ENCODE measurements at places on chromosomes 12 and 14. TPM values are rescaled to one million over a fixed set of nuclear protein-coding genes. Genes with fewer than 3 reads are reported as not detected.

Gene LAG3
- total RNA-seq = not detected

Gene KRT82
- not detected for total RNA-seq

Gene CCDC60
- 15.7 TPM for total RNA-seq

Gene PLEKHD1
- total RNA-seq = 0.21 TPM

Gene NRL
- 6.7 TPM for total RNA-seq

Gene RNASE1
- 3.6 TPM for total RNA-seq

Gene CEBPE
- not detected for total RNA-seq

Gene PIANP
- 0.36 TPM for total RNA-seq

Gene RNF212B
- not detected for total RNA-seq

Gene CRACR2A
- 1.3 TPM for total RNA-seq

Gene CD27
- total RNA-seq = not detected

Gene NFYB
- total RNA-seq = 115 TPM

Gene GDF3
- not detected for total RNA-seq

Gene MYF5
- total RNA-seq = not detected

Gene ZNF891
- total RNA-seq = 2.7 TPM

Gene RAPGEF3
- total RNA-seq = 8.8 TPM

Gene ASPG
- total RNA-seq = 1.8 TPM

Gene KRT71
- total RNA-seq = not detected

Gene PRB2
- not detected for total RNA-seq

Gene CFAP54
- total RNA-seq = 0.78 TPM

Gene ACSM4
- total RNA-seq = not detected

Gene CLEC12A
- total RNA-seq = not detected

Gene TCL1A
- total RNA-seq = not detected

Gene CPNE6
- total RNA-seq = 0.12 TPM

Gene GARIN6
- not detected for total RNA-seq

Gene FCF1
- 21.9 TPM for total RNA-seq

Gene RNASE2
- total RNA-seq = not detected

Gene GPRC5A
- total RNA-seq = 1.5 TPM

Gene HOXC6
- total RNA-seq = not detected

Gene PLEKHG7
- not detected for total RNA-seq

Gene E2F7
- total RNA-seq = 3.7 TPM

Data from cardiac muscle cell (in vitro differentiated cells and primary cell).